ENCODE measurements at places on chromosomes 7 and 10.
A peak's percentile ranks its signal among the peaks of the same experiment; 100 is the strongest.

DNA sequence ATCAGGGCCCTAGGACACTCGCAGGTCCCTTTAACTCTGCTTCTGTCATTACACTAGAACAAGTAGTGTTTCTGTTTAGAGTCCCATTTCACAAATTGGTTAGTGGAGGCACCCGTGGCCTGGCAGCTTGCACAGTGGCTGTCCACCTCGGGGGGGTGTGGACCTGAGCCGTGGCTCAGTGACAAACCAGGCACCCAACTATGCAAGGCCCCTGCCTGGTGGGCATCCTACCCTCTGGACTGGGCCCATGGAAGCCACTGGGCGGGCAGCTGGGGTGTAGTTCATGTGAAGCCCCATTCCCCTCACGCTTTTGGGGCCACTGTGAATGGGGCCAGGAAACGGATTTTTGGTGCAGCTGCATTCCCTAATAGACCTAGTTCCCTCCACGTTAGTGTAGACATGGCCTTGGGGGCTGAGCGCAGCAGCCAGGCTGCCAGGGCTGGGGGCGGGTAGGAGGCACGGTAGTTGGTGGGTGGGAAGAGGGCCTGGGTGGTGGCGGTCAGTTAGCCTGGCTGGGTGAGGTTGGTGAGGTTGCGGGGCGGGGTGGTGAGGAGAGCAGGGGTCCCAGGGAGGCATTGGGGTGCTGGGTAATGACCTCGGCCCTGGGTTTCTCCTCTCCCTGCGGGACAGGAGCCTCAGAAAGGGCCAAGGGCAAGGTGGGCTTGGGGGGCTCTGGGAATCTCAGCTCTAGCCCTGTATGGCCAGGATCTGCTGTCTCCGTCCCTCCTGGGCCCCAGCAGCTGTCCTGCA, 18.7 kb downstream of the ZNF316 start:
- DNase-seq = no peak

GRCh38 chr7:47484923-47485639, 96.8 kb downstream of the TNS3 start:
- DNase-seq = no peak

- DNase-seq = no peak
Measured at GRCh38 chr7:94344826-94345225, 49.9 kb upstream of the COL1A2 start.

DNA sequence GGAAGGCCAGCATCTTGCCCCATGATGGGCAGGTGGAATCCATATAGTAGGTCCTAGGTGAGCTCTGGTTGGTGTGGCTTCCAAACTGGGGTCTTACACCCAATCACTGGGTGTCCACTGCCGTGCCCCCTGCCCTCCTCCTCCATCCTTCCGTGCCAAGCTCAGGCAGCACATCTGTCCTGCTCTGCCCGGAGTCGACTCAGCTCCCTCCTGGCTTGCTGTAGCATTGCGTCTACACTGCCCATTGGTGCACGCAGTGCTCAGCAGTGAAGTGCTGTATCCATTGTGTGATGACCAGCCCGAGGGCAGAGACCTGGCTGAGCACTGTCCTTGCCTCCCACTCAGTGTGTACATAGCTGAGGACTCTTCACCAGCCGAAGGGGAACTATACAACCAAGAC, 148.4 kb downstream of the ADAM12 start:
- no peak for DNase-seq

GRCh38 chr7:69498671-69499070, 99.6 kb upstream of the AUTS2 start:
- no peak for DNase-seq

GRCh38 chr7:47196106-47196645, 385.7 kb downstream of the TNS3 start:
- DNase-seq = no peak

GRCh38 chr7:3065724-3066143, 22.1 kb upstream of the CARD11 start:
- DNase-seq = peak; percentile 70

DNA sequence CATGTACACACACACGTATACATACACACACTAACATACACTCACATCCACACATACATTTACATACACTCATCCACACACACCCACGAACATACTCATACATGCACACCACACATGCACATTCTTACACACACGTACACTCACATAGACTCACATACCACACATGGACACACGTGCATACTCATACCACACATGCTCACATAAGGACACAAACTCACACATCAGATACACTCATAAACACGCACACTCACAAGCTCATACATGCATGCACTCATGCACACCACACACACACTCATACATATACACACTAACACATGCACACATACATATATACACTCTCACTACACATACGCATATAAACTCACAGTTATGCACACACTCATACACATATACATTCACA, 1.2 kb upstream of the CALN1 start:
- no peak for DNase-seq

Measured in CD4-positive, alpha-beta T cell treated with Interleukin-21 for 1 hour (primary cell).